ENCODE measurements at places on chromosomes 3 and 15. TPM values are rescaled to one million over a fixed set of nuclear protein-coding genes. Genes with fewer than 3 reads are reported as not detected.
A peak's percentile ranks its signal among the peaks of the same experiment; 100 is the strongest.

The C3orf22 gene
- not detected for total RNA-seq

DNA sequence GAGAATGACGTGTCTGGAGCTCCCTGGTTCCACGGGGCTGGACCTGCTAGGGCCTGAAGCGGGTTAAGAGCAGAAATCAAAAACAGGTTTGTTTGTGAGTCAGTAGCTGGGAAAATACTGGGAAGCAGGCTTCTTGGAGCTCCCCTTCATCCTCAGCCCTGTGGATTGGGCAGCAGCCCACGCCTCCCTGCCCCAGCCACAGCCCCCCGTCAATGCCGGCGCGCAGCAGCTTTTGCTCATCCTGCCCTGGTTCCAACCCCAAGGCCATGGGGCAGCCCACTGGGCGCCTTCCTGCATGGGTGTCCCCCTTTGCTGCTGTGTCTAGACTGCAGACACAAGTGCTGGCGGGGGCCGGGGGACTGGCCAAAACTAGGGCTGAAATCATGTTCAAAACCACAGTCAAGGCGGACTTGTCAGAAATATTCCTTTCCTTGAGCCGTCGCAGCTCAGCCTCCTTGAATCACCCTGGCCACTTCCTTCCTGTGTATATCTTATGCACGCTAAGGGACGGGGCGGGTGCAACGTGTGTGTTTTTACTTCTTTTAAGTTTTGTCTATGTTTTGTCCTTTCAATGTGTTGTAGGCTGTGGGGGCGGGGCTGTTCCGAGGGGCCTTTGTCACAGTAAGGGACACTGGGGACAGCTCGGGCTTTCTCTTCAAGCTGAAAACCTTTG lies 108.1 kb downstream of the KLF13 start:
- peak; percentile 74 for DNase-seq

The PTX3 gene
- 0.38 TPM for total RNA-seq

- DNase-seq: no peak
These were observed 150.1 kb downstream of the PLD1 start for GRCh38 chr3:171660188-171660587.

DNA sequence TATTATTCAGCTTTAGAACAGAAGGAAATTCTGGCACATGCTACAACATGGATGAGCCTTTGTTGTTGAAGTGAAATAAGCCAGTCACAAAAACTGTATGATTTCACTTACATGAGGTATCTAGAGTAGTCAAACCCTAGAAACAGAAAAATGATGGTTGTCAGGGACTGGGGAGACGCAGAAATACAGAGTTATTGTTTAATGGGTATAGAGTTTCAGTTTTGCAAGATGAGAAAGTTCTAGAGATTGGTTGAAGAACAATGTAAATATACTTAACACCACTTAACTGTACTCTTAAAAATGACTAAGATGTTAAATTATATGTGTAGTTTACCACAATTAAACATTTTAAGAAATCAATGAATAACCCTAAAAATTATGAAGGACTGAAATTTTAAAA lies 15.8 kb downstream of the SPTSSB start:
- no peak for DNase-seq

DNA sequence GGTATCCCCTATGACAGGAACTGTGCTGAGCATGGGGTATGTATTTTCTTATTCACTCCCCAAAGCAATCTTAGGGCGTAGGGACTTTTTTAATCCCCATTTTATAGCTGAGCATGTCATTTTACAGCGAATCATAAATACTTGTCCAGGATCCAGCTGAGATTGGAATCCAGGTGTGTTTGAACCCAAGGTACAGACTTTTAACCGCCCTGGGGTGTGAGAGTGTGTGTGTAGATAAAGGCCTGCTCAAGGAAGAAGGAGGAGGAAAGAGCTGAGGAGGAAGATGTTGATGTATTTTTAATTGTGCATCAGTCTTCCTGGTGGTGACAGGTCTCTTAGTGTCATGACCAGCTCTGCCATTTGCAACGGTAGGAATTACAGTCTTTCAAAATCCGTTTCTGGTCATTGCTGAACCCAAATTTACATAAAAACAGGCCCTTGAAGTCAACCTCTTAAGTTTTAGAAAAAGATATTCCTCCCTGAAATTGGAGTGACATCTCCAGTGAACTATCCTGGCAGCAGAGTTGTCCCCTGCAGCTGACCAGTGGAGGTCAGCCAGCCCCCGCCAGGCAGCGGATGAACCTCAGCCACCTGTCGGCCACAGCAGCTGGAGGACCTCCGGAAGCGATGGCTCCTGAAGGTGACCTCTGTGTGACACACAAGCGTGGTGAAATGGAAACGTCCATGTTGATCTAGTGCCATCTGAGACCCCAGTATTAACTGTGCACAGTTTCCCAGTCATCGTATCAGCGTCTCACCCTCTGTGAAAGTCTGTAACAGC lies 92.8 kb upstream of the MITF start:
- peak; percentile 73 for DNase-seq

The IRAK2 gene
- total RNA-seq: 1.1 TPM

DNA sequence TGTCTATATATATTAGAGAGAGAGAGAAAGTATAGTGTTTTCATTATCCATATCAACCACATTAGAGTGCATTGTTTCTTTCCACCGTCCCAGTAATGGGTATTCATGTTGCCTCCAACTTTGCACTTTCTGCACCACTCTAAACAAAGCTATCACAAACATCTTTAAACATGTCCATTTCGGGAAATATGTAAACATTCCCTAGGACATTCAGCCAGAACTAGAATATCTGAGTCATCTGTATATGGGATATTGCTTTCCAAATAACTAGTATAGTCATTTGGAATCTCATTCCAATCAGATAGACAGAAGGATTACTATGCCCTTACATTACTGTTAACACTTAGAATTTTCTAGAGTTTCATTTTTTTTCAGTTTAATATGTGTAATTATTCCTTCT lies 914.9 kb upstream of the EPHA6 start:
- DNase-seq: no peak

- no peak for DNase-seq
These were observed 11.7 kb upstream of the NOX5 start for GRCh38 chr15:69002783-69003182.

- no peak for DNase-seq
These were observed 180.6 kb upstream of the LRRN1 start for GRCh38 chr3:3618623-3619022.

- no peak for DNase-seq
These were observed 286.8 kb upstream of the TRIM42 start for GRCh38 chr3:140391061-140391460.

GRCh38 chr15:29031502-29032228 lies 145.9 kb downstream of the APBA2 start:
- no peak for DNase-seq

DNA sequence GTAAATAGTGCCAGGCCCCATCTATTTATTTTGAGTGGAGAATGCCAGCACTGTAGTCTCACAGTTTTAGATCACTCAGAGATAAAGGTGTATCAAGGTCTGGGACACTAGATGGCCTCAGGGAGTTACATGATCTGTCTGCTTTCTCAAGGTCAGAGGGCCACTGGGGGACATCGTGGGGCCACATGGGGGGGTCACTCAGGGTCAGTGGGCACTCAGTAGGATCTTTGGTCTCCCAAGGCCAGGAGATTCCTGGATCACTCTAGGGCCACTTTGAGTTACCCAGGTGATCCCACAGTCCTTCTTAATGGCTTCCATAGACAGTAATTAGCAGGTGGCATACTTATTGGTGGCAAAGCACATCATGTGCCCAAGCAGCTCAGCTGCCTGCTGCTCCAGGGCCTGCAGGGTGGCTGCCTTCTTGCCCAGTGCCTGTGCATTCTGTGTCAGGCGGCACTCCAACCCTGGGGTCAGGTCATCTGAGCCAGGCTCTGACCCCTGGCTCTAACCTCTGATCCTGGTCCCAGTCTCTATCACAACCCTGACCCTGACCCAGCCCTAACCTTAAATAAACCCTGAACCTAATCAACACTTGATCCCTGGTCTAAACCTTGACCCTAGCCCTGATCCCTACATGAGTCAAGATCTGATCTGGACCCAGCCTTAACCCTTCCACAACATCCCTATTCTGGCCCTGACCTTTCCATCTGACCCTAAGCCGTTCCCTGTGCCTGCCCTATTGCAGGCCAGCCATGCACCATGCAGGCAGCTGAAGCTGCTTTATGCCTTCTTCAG lies 1.8 kb upstream of the LAMB2 start:
- no peak for DNase-seq

DNA sequence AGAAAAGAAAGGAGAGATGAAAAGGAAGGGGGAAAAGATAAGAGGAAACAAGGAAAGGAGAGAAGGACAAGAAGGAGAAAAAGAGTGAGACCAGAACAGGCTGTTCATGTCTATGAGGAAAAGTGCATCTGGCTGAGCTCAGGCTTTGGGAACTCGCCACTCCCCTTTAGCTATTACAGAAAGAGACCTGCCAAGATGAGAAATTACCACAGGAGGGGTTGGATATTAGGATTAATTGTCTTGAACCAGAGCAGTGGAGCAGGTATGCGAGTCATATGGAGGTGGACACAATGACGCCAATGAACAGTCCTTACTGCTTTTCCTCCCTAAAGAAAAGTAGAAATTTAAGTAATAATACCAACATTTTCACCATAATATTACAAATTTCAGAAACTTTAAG lies 577.0 kb upstream of the ARRDC4 start:
- no peak for DNase-seq

The SLC28A1 gene
- not detected for total RNA-seq

The CORO2B gene
- total RNA-seq: 1.3 TPM

DNA sequence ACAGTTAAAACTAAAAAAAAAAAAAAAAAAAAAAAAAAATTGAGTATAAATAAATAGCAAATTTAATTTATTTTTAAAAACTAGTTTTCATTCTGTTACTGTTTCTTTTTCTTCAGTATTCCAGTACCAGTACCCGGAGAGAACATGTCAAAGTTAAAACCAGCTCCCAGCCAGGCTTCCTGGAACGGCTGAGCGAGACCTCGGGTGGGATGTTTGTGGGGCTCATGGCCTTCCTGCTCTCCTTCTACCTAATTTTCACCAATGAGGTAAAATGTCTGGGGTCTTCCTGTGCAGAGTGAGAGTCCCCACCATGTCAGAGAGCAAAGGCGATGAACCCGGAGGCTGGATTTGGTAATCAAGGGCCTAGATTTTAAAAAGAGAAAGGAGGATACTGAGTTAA lies 4.4 kb downstream of the TMEM43 start:
- no peak for DNase-seq

The RAB6B gene
- 4.8 TPM for total RNA-seq
